ENCODE measurements at places on chromosomes 13 and 19.

GRCh38 chr13:40595693-40596092, 70.7 kb downstream of the FOXO1 start:
- DNase-seq = no peak

- DNase-seq = no peak
These were observed 123.8 kb downstream of the TM9SF2 start for GRCh38 chr13:99624936-99625540.

- no peak for DNase-seq
These were observed 91.2 kb downstream of the ELF1 start for GRCh38 chr13:40927929-40928328.

DNA sequence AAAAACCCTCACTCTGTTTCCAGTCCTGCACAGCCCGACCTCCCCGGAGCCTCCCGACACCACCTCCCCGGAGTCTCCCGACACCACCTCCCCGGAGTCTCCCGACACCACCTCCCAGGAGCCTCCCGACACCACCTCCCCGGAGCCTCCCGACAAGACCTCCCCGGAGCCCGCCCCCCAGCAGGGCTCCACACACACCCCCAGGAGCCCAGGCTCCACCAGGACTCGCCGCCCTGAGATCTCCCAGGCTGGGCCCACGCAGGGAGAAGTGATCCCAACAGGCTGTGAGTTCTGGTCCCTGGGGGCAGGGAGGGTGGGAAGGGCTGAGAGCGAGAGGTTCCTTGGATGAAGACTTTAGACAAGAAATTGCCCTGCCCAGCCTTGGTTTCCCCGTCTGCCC, 5.4 kb downstream of the MADCAM1 start:
- DNase-seq = no peak

DNA sequence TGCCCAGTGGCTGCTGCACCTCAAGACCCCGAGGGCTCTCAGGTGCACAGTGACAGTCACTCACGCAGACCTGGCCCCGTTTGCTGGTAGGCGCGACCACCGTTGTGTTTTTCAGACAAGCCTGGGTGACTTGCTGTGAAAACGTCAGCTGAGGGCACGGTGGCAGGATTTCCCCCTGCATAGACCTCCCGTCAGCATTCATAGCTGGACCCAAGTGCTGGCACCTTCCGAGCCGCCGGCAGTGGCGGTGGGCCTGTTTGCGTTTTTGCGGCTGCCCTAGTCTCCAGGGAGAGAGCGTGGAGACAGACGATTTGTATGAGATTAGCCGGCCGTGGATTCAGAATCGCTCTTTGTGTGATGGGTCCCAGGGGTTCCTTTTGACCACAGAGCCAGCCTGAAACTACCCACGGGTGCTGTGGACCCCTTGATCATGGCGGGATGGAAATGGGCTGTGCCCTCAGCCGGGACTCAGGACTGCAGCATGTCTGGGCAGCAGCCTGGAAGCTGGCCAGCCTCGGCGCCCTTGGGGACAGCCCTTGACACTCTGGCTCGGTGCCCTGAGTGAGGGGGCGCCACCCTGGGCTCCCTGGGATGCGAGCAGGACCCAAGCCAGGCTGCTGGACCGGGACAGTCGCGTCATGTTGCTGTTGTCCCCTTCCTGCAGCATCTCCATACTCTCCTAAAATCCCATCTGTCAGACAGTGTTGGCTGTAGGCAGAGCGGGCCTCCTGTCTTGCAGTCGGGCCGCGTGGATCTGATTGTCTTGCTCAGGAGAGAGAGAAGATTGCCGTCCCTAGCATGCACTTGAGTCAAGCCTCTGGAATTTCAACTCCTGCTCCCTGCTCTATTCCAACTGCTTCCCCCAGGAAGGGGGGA, 8.6 kb downstream of the KDM4B start:
- DNase-seq = no peak

DNA sequence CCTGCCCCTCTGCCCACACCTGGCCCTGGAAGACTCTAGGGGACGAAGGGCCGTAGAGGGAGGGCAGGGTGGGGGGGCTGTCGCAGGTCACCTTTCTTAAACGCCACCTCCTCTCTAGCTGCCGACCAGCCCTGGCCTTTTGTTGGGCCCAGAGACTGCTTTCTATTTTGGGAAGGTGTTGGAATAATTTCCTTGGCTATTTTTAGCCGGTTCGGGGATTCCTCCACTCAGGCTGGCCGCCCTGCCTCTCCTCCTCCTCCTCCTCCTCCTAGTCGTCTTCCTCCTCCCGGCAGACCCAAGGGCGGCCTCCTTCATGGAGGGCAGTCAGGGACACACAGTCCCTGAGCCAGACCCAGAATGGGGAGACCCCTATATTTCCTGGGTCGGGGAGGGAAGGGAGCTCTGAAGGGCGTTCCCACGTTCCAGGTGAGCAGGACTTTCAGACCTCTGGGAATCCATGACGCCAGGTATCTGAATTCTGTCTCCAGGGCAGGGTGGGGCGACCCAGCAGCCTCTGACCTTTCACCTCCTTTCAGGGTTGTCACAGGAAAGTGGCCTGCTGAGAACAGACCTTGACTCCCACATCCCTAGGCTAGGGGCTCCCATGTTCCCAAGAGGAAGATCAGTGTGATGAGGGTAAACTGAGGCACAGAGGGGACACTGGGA, 19.9 kb downstream of the GADD45B start:
- DNase-seq = no peak

GRCh38 chr19:1018393-1018792, 2.5 kb downstream of the TMEM259 start:
- no peak for DNase-seq

- peak; percentile 76 for DNase-seq
These were observed 11.8 kb upstream of the SHD start for GRCh38 chr19:4267101-4267900.

- no peak for DNase-seq
These were observed 361.5 kb downstream of the OXGR1 start for GRCh38 chr13:96632536-96633320.

DNA sequence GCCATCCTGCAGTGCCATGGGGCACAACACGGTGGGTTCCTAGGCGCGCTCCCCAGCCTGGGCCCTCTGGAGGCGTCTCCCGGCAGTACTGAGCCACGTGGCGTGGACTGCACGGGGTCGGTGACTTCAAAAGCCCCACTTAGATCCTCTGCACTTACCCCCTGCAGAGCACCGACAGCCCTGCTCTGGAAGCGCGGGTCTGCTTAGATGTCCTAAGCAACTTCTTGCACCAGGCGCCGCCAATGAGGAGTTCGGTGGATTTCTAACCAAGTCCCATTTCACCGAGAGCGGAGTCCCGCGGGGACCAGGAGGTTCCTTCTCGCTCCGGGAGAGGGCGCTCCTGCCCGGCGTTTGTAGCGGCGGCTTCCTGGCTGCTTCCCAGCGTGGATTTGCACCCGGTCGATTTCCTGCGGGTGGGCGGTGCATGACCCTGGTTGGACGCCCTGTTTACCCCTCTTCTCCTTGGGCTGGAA, 25.2 kb upstream of the ZNF845 start:
- peak; percentile 52 for DNase-seq

GRCh38 chr19:11293433-11294389, 2.2 kb upstream of the TSPAN16 start:
- DNase-seq = peak; percentile 95

GRCh38 chr19:7983286-7983950, 22.0 kb downstream of the ELAVL1 start:
- DNase-seq = no peak

DNA sequence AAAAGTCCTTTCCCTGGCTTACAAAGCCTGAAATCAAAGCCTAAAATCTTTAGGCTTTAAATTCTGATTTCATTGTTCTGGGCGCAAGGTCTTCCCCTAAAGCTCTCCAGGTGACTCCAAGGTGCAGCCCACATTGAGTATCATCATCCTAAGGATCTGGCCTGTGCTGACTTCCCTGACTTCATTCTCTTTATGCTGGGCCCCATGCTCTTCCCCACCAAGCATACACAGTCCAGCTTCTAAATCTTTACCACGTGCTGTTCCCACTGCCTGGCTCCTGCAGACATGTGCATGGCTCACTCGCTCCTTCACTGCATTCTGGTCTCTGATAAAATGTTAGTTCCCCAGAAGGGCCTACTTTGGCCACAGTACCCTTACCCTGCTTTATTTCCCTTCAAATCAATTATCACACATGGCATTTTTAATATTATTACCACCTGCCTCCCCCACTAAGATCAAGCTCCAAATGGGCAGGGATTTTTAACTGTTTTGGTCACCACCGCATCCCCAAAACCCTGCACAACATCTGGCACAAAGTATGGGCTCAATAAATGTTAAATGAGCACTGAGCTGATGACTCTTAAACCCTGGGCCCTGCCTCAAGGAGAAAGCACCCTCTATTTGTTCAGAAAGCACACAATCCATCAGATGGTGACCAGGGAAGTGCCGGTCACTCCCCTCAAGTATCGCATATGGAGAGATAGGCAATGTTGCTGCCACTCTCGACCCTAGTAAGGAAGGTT, 3.3 kb downstream of the FBL start:
- DNase-seq = no peak

DNA sequence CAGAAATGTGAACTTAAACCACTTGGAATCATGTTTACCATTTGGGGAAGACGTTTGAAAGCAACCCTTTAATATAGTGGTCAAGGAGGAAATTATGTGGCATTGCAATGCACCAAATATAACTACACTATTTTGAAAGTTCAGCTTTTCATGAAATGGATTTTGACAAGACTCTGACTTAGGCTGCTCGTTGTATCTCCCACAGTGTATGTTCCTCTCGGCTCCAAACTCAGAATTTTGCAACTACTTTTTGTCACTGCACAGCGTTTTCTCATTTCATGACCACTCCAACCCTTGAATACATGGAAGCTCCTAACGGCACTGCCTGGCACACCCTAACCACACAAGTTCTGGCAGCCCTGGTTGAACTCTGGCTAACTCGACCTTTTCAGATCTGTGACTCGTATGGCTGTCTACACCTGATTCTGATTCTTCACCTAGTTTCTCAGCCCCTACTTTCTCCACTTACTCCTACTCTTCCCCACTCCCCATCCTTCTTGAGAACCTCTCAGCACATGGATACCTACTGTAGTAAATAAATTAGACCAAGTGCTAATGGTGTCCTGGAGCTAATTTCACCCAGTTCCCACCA, 7.0 kb upstream of the POMP start:
- no peak for DNase-seq

- no peak for DNase-seq
These were observed 39.1 kb downstream of the GPR12 start for GRCh38 chr13:26721251-26722121.

DNA sequence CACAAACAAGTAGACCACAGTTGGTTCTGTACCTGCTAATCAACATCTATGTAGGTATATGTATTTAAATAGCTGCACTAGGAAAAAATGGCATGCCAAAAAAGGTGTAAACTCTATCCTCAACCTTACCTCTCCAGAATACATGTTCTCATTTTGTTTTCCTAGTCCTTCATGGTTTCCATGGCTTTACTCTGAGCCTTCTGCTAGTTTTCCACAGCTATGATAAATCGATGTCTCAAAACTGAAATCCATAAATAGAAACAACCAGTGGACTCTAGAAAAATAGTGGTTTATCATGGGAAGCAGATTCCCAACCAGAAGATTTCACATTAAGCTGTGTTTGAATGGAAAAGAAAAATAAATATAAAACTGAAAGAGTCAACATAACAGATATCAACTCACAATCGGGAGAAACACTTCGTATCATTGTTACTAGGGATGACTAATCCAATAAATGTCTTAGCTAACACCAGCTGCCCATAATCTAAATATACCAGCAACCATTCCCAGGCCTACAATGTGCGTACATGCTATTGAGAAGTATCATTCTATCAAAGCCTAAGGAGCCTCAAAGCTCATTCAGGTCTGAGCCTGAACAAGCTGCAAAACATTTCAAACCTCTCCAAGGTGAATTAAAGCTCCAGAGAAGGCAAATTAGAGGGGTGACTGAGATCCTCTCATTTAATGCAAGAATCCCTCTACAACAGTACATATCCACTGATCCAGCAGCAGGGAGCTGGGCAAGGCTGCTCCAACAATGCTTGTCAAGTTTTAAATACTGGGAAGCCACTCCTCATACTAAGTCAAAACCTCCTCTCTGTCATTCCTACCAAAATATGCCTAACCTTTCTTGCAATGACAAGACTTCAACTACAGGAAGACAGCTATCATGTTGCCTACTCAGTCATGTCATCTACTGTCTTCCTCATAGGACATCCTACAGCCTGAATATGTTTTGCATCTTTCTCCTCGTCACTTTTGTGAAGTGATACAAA, 90.2 kb downstream of the KCTD12 start:
- no peak for DNase-seq

GRCh38 chr13:75071796-75072195, 410.2 kb downstream of the TBC1D4 start:
- peak; percentile 27 for DNase-seq

- DNase-seq = peak; percentile 63
These were observed 27.3 kb downstream of the LRFN3 start for GRCh38 chr19:35963514-35963913.

GRCh38 chr19:17832443-17833208, 11.3 kb upstream of the INSL3 start:
- no peak for DNase-seq

- no peak for DNase-seq
These were observed 362.5 kb downstream of the ZNF536 start for GRCh38 chr19:30734669-30735068.

GRCh38 chr19:42596391-42597072, 1.8 kb upstream of the CEACAM8 start:
- peak; percentile 19 for DNase-seq

Measured in A673 (cell line).